Fibroblast of skin of left quadriceps (primary cell): ENCODE measurements at places on chromosomes 12 and 14.

- peak; percentile 55 for DNase-seq
Measured at GRCh38 chr12:80837342-80837978, 100.3 kb downstream of the LIN7A start.

GRCh38 chr14:32724867-32725471 is 213.7 kb upstream of the NPAS3 start:
- peak; percentile 73 for DNase-seq

DNA sequence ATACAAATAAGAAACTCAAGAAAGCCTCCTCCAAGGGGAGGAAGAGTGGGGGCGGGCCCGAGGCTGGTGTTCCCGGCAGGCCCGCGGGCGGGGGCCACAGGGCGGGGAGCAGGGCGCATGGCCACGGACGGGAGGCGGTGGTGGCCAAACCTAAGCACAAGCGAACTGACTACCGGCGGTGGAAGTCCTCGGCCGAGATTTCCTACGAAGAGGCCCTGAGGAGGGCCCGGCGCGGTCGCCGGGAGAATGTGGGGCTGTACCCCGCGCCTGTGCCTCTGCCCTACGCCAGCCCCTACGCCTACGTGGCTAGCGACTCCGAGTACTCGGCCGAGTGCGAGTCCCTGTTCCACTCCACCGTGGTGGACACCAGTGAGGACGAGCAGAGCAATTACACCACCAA is 8.7 kb downstream of the DACT1 start:
- no peak for DNase-seq

- DNase-seq: no peak
Measured at GRCh38 chr14:88333036-88333435, 10.0 kb upstream of the KCNK10 start.

DNA sequence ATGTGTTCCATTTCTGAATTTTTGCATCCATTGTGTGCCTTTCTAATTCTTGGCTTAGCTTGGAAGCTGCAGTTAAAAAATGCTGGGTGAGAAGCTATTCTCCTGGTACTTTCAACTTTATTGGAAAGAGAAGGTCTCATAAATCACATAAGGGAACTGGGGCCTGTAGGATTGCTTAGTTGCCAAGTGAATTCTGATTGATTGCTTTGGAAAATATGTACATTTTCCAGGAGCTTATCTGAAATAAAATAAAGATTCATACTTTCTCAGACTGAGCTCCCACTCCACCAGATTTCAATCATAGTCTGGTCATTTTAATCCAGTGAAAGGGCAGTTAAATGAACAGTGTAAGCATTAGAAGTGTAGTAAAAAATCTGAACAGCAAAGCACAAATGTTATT is 50.0 kb upstream of the PRICKLE1 start:
- no peak for DNase-seq

DNA sequence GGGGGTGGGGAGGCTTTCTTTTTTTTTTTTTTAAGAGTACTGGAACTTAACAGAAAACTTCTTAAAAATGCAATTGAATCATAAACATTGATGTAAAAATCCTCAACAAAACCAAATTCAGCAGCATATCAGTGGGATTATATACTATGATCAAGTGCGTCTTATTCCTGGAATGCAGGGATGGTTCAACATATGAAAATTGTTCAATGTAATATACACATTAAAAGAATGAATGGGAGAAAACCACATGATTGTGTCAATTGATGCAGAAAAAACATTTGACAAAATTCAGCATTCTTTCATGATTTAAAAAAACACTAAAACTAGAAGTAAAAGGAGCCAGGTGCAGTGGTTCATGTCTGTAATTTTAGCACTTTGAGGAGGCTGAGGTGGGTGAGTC is 41.2 kb upstream of the CCT2 start:
- DNase-seq: no peak

GRCh38 chr14:90577661-90578282 is 180.9 kb downstream of the CALM1 start:
- DNase-seq: no peak

DNA sequence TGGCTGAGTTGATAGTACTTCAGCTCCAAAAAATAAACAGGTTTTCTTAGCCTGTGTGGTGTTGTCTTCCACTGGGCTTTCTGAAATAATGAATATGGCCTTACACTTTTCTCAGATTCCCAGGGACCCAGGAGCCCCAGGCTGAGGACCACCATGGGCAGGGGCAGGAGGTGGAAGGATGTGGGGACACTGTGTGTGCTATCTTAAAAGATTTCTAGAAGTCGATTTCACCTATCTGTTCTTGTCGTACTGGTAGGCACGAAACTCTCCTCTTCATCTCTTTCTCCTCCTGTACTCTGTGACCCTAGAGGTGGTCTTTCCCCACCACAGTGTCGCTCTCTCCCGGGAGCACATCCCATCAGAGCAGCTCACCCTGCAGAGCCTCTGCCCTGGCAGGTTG is 107.7 kb upstream of the FKBP4 start:
- no peak for DNase-seq

DNA sequence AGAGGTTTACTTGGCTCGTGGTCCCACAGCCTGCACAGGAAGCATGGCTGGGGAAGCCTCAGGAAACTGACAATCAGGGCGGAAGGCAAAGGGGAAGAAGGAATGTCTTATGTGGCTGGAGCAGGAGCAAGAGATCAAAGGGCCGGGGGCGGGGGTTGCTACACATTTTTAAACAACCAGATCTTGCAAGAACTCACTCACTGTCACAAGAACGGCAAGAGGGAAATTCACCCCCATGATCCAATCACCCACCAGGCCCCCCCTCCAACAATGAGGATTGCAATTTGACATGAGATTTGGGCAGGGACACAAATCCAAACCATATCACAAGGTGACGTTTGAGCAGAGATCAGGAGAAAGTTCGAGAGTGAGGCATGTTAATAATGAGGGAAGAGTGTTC is 163.7 kb upstream of the RPH3A start:
- DNase-seq: no peak

- no peak for DNase-seq
Measured at GRCh38 chr12:7972734-7973456, 36.9 kb upstream of the SLC2A3 start.

- DNase-seq: no peak
Measured at GRCh38 chr14:24612196-24612595, 2.7 kb upstream of the GZMH start.

GRCh38 chr12:6364044-6364374 is 11.4 kb downstream of the SCNN1A start:
- DNase-seq: no peak

DNA sequence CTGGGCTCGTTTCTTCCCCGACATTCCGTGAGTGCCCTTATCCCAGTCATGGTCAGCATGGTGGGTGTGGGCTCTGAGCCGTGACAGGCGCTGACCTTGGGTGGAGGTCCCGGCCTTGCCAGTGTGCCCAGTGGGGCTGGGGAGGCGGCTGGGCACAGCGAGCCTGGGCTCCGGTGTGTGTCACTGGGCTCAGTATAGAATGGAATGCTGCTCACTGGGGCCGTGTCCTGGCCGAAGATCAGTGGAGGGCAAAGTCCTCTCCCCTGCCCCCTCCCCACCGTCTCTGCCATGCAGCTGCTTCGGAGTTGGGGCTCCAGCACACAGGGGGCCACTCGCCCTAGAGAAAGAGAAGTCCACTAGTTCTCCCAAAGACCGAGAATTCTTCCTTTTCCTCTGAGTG is 164.4 kb downstream of the TSPAN9 start:
- DNase-seq: no peak

- DNase-seq: no peak
Measured at GRCh38 chr14:100658181-100658886, 68.4 kb upstream of the DLK1 start.

DNA sequence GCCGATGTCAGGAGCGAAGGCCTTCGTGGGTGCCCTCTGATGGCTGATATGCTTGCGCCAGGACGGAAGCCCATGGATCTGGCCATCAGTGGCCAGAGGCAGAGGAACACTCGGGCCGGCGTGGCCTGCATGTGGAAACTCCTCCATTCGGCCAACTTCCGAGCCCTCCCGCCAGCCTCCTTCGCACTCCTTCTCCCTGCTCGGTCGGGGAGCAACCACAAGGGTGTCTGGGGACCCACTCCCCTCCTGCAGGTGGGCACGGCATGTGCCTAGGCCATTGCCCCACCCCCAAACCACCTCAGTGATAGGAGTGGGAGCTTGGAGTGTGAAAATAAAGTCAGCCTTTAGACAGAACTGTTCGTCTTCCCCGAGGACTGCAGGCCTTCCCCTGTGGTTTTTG is 231.3 kb downstream of the BCL11B start:
- DNase-seq: no peak

DNA sequence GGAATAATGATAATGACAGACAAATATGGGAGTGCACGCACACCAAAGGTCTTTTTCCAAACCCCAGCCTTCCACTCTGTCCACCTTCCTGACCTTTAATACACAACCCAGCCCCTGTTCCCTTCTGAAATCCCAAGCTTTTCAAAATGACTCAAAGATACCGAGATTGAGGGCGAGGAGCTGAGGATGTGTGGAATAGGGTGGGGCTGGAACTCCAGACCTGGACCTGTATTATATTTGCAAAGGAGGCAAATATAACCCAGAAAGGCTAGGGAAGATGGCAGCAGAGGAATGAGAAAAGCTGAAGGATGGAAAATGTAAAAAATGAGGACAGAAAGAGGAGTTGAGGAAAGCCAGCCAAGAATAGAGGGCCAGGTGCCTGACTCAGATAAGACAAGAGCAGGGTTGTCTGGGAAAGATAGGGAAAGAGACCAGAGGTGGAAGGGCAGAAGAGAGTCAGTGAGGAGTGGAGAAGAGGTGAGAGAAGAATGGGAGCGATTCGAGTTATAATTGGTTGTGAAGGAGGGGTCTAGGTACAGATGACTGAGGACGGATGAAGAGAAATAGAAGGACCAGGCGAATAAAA is 1.0 kb upstream of the PTMS start:
- no peak for DNase-seq

DNA sequence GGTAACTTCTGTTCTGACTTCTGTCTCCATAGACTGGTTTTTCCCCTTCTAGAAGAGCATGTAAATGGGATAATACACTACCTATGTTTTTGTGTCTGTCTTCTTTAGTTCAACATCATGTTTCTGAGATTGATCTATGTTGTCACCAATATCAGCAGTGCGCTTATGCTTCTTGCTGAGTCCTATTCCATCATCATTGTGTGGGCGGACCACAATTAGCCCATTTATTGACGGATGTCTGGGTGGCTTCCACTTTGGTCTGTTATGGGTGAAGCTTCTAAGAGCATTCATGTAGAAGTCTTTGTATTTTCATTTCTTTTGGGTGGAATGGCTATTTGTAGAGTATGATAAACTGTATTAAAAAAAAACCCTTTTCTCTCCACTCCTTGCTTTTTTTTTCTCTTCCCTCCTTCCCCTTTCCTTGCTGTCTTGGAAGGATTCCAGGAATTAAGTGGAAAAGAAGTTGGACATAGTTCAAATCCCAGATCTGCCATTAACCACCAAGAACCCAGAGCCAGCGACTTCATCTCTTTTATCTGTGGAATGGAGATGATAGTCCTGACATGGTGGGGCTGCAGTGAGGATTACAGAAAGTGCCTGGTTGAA is 7.0 kb upstream of the SERPINA1 start:
- DNase-seq: no peak

DNA sequence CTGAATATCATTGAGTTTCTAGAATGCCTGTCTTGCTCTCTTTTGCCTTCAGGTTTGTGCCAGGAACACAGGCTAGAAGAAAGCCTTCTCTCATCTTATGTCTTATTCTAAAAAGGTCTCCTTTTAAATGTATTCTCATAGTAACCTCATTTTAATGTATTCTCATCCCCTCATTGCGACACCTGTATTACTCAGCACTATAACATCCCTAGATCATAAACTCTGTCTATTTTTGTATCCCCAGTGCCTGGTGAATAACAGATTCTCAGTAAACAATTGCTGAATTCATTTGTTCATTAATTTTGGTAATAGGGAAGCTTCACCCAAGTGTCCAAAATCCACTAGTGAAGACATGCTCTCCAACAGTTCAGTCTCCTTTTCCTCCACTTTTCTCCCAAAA is 8.8 kb upstream of the LRRK2 start:
- no peak for DNase-seq

DNA sequence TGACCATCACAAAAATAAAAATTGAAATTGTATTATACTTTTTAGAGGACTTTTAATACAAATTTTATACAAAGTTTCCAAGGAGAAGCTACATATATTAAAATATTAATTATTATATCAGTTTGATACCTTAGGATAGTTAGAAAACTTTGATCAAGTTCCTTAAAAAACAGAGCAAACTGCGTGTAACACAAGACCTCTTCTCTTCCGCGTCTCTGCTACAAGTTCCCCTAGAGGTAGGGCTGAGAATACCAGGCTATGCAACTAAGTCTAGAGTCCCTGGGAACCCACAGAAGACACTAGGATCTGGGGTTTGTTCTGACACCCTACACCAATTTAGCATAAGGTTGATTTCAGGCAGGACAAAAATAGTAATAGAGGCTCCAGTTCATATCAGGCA is 319.0 kb downstream of the FOXG1 start:
- DNase-seq: no peak

DNA sequence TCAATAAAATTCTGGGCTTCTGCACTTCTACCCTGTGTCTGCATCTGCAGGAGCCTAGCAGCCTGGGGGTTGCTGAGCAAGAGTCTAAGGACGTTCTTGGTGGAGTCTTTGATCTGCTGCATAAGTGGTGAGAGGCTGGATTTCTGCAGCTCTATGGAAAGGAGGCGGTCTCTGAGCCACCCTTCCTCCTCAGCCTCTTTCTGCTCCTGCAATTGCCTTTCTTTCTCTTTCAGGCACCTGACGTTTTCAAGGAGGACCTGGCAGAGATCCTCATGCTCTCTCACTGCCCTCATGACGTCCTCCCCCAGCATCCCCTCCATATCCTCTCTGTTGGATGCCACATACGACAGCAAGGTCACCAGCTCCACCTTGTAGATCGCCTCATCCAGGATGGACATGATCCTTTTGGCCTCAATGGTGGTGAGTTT is 13.6 kb upstream of the TPCN1 start:
- no peak for DNase-seq

- no peak for DNase-seq
Measured at GRCh38 chr14:89276424-89276975, 140.5 kb downstream of the FOXN3 start.

DNA sequence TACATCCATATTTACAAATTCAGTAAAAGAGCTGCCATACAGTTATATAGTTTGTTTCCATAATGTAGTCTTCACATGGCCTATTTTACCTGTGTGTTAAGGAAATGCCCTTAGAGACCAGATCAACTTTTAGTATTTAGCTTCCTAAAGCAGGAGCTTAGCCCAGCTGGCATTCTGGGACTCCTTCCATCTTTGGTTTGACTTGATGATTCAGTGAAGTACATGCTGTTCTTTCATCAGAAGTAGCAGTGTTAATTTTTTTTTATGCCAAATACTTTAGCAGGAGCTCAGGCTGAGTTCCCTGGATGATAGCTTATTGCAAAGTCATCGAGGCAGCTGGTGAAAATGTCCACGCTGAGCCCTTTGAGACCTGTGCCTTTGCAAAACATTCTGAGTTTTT is 101.0 kb downstream of the FOXG1 start:
- DNase-seq: no peak

DNA sequence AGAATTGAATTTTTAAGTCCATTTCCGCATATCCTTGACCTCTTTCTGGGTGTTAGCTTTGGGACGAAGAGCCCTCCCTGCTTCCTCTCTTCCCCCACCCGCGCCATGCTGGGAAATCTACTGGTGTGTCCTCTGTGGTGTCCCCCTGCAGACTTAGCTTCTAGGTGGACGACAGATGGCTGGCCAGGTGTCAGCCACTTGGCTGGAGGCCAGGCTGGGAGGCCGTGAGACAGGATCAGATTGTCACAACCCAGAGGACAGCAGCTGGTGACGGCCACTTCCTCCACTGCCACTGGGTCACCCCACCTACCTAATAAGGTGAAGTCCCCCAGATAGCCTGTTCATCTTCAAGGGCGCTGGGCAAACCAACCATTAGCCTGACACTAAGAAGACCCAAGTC is 13.3 kb upstream of the DTX1 start:
- no peak for DNase-seq
